ENCODE measurements at places on chromosomes 16 and 17.
A peak's percentile ranks its signal among the peaks of the same experiment; 100 is the strongest.

DNA sequence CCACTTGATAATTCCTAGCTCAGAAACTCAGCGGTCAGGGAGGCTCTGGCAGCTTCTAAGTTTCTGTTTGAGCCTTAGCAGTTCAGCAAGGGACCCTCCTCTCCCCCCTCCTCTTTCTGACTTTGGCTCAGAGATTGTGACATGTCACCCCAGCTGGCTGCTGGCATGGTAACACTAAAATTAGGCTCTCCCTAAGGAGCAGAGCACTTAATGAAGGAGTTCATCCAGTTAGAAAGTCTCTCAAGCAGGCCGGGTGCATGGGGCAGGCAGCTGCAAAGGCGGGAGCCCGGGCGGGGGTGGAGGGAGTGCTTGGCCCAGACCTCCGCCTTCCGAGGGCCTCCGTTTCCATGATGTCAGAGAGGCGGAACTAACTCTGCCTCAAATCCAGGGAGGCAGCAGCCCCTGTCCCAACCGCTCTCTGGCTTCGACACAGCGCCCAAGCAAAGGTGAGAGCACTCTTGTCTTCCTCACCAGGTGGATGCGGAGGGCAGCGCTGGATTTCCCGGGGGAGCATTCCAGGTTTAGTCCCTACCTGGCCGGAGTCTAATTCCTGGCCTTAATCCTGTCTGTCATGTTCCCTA, 128.0 kb upstream of the PLCG2 start:
- DNase-seq: peak; percentile 28

GRCh38 chr17:73337330-73337710, 25.5 kb upstream of the CDC42EP4 start:
- no peak for DNase-seq

DNA sequence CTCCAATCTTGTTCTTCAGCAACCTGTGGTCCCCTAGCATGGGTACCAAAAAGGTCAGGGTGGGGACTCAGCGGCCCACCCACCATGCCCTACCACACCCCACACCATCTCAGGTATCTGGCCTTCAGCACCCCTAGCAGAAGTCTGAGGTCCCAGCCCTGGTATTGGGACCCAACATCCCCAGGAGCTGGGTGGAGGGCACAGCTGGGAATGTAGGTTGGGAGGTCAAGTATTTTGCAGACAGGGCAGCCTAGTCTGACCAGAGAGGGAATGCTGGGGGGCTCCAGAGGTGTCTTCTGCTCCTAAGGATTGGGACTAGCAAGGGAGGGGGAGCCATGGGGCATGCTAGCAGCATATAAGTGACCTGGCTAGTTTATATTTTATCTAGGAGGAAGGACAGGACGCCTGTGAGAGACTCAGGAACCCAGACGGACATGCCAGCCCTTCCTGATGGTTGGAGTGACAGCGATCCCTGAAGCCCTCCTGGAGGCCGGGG, 822 bp upstream of the ADAM11 start:
- no peak for DNase-seq

GRCh38 chr17:56762988-56763387, 70.7 kb downstream of the C17orf67 start:
- DNase-seq: no peak

DNA sequence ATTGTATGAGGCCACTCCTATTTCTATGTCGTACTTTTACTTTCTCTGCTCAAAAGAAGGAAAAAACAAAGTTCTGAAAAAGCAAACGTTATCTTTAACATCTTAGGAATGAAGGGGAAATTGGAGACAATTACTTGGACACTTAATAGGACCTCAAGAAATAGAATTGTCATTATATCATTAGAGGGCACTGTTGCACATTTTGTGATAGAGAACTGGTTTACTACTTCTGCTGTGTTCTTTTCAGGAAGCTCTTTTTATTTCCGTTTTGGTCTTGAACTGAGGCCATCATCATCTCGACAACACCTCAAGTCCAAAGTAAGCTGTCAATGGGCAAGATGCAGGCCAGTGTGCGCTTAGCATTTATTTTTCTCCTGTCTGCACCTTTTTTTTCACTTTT, 14.6 kb downstream of the COG4 start:
- no peak for DNase-seq

DNA sequence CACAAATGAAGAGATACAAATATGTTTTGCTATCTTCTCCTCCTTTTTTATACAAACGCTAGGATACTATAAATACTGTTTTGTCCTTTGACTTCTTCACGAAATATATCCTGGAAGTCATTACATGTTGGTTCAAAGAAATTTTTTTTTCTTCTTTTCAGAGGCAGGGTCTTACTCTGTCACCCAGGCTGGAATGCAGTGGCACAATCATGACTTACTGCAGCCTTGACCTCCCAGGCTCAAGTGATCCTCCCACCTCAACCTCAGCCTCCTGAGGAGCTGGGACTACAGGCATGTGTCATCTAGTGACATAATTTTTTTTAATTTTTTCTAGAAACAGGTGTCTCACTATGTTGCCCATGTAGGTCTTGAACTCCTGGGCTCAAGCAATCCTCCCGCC, 16.1 kb downstream of the CMC2 start:
- no peak for DNase-seq

GRCh38 chr16:14070877-14071575, at the start of gene MRTFB:
TSS of gene MRTFB (plus strand) at chr16:14071319. CDS start at chr16:14140607, 69,288 bp downstream.
- peak; percentile 67 for DNase-seq
